ENCODE measurements at places on chromosomes 2 and 18. TPM values are rescaled to one million over a fixed set of nuclear protein-coding genes. Genes with fewer than 3 reads are reported as not detected.

Gene AAMP
- total RNA-seq = 204 TPM

Gene TRABD2A
- 2.4 TPM for total RNA-seq

GRCh38 chr2:109295781-109296117, 166.7 kb downstream of the SH3RF3 start:
- H3K4me3 ChIP-seq = no peak overlapping the region
- no peaks in the 10 kb centered on the region for H3K36me3 ChIP-seq
- no peaks in the 10 kb centered on the region for H3K4me1 ChIP-seq
- no peaks in the 10 kb centered on the region for H3K27me3 ChIP-seq
- DNase-seq = no peak

DNA sequence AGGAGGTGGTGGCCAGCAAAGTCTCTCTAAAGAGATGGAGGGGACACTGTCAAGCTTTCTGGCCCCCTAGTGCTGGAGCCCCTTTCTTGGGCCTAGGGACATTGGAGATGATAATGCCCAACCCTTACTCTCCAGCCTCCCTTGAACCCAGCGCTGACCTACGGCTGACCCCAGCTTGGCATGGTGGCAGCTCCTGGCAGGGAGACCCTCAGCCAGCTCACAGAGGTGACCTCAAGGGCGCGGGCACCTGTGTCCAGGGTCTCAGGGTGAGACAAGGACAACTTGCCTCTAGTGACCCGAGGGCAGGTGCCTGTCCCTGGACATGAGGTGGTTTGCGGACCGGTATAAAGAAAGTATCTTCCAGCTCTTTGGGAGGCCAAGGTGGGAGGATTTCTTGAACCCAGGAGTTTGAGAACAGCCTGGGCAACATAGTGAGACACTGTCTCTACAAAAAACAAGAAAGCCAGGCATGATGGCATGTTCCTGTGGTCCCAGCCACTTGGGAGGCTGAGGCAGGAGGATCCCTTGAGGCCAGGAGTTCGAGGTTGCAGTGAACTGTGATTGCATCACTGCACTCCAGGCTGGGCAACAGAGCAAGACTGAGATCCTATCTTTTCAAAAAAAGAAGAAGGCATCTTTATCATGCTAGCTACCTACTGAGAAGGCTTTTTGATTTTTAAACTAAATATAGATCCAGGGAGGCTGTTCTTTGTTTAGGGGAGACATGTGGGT, 3.3 kb upstream of the PER2 start:
- peaks cover 33% of the 10 kb centered on the region for H3K4me1 ChIP-seq
- no peak for DNase-seq
- no peak overlapping the region for H3K27ac ChIP-seq
- H3K4me3 ChIP-seq = no peak overlapping the region

DNA sequence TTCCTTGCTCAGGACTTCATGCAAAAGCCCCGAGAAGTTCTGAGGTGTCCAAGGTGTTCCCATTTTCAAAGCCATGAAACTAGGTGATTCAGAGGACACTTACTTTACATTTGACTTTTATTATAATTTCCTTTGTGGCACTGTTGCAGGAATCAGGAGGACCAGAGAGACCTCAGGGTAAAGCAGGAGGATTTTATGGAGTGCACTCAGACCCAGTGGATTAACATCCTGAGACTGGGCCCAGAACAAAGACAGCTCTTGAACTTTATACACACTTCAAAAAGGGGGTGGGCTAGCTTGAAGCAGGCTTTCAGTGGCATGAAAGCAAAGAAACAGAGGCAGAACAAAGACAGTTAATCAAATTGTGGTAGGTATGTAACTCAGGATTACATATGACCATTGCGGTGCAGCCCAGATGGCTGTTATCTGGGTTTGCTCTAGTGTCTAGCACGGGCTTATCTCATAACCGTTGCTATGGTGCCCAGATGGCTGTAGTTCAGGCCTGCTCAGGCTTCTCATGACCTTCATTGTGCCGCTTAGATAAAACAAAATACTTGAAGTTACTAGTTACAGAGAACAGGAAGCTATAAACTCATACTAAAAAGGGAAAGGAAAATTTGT, 39.4 kb downstream of the TMEM182 start:
- DNase-seq = peak; percentile 66
- H3K27ac ChIP-seq = no peak overlapping the region
- peaks cover 34% of the 10 kb centered on the region for H3K36me3 ChIP-seq
- no peaks in the 10 kb centered on the region for H3K27me3 ChIP-seq
- no peak overlapping the region for H3K4me3 ChIP-seq
- no peaks in the 10 kb centered on the region for H3K4me1 ChIP-seq

DNA sequence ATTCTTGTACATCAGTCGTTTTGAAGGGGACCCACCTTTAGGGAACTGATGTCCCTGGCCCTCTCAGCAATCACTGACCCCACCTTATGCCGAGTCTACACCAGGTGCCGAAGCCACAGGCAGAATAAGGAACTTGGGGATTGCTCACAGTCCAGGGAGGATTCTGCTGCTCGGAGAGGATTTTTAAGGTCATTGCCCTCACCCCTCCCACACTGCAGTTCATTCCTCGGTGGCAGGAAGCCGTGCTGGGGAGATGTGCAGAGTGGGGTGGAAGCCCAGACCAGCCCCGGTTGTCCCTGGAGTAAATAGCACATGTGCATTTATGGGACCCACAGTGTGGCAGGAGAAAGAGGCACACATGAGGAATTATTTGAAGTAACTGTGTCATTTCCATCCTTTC, 50.4 kb downstream of the PLB1 start:
- H3K36me3 ChIP-seq = no peaks in the 10 kb centered on the region
- DNase-seq = no peak
- H3K27ac ChIP-seq = no peak overlapping the region

- no peaks in the 10 kb centered on the region for H3K4me1 ChIP-seq
- no peak overlapping the region for H3K4me3 ChIP-seq
- no peaks in the 10 kb centered on the region for H3K27me3 ChIP-seq
- H3K27ac ChIP-seq = no peak overlapping the region
Observed at GRCh38 chr2:193907561-193907960, 1712.8 kb upstream of the TMEFF2 start.
